Lung microvascular endothelial cell (primary cell): ENCODE measurements at places on chromosomes 13 and 19. TPM values are rescaled to one million over a fixed set of nuclear protein-coding genes. Genes with fewer than 3 reads are reported as not detected.

Gene NMRK2
- total RNA-seq: not detected in 2 replicates

Gene ATXN8OS
- not detected in 2 replicates for total RNA-seq

Gene IGFL1
- not detected in 2 replicates for total RNA-seq

GRCh38 chr13:112558696-112559418 lies 29.1 kb downstream of the TUBGCP3 start:
- DNase-seq: peak; percentile 74

DNA sequence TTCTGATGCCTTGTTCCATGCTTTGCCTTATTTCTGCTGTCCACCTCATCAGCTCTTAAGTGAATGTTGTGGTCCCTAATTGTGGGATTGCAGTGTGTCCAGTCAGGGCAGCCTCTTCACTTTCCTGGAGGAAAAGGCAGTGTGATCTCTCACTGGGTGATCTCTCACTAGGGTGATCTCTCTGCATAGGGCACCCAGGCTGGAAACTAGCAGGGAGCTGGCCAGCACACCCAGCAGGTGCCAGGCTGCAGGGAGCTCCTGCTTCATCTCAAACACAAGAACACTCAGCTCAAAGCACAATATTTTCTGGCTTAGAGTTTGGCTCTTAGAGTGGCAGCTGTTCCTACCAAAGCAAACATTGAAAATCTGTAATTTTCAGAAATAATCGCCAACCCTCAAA lies 36.5 kb upstream of the TSHZ3 start:
- no peak for DNase-seq

DNA sequence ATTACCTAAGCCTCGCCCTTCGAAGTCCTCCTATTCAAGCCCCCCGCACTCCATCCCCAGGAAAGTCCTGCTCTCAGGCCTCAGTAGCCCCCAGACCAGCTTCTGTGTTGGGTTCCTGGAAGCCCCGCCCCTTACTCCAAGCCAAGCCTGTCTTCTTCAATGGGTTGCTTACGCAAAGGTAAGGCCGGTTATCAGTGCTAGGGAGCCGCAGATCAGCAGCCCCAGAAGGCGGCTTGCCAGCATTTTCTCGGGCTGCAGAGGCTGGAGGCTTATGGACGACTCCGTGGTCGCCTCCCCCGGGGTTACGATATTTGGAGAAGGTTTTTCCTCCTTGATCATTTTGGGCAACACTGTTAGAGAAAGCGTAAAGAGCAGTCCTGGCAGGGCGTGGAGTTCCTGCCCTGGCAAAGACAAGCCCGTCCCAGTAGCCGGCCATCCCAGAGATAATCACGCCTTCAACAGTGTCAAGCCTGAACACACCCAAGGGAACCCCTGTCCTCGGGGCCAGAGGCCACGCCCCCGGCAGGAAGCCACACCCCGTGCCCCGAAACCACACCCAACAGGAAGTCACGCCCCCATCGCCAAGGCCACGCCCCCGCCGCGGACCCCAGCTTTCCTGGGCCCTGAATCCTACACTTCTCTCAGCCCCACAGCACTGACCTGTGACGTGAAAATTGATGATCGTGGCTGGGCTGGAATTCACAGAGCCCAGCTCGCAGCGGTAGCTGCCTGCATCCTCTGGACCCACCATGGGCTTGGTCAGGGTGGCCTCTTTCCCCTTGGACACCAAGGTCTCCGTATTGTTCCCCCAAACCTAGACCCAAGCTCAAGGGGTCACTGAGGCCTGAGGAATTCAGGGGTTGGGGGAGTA lies 954 bp upstream of the RASIP1 start:
- peak; percentile 49 for DNase-seq

- peak; percentile 3 for DNase-seq
Observed at GRCh38 chr13:33723365-33723764, 94.6 kb upstream of the RFC3 start.

- no peak for DNase-seq
Observed at GRCh38 chr13:104872153-104872552, 1663.3 kb downstream of the EFNB2 start.

- DNase-seq: peak; percentile 23
Observed at GRCh38 chr19:50695251-50696093, 24.1 kb downstream of the SHANK1 start.

- no peak for DNase-seq
Observed at GRCh38 chr19:11361771-11362731, 6.8 kb downstream of the PLPPR2 start.

GRCh38 chr19:42471554-42472249 lies 29.0 kb upstream of the CXCL17 start:
- DNase-seq: no peak

DNA sequence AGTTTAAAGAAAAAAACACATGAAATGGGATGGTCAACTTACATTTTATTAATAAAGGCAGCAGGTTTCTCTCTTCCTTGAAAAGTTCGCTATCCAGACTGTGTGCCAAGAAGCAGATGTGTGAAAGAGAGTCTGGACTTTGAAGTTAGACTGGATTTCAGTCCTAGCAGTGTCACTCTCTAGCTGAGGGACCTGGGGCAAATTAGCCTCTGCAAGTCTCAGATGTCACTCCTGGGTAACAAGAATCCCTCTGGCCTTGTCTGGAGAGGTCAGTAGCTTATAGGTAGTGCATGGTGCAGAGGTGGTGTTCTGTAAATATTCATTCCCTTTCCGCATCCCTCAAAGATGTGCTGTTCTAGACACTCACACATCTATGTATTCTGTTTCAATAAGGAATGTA lies 187.6 kb upstream of the RNF113B start:
- DNase-seq: no peak

DNA sequence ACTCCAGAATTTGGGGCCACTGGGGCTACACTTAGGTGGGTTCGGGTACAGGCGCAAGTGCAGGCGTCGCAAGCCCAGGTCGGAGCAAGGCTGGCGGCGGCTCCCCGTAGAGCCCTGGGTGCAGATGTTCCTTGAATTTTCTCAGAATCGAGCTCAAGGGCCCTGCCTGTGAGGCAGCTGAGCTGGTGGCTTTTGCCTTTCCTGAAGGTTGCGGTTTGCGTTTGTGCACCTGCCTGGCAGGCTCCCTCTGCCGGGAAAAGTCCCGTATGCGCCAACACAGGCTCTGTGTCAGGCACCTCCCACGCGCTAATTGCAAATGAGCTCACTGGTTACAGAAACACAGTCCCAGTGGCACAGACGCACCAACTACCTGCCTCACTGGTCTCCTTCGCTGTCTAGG lies 5.9 kb downstream of the DOHH start:
- DNase-seq: no peak

DNA sequence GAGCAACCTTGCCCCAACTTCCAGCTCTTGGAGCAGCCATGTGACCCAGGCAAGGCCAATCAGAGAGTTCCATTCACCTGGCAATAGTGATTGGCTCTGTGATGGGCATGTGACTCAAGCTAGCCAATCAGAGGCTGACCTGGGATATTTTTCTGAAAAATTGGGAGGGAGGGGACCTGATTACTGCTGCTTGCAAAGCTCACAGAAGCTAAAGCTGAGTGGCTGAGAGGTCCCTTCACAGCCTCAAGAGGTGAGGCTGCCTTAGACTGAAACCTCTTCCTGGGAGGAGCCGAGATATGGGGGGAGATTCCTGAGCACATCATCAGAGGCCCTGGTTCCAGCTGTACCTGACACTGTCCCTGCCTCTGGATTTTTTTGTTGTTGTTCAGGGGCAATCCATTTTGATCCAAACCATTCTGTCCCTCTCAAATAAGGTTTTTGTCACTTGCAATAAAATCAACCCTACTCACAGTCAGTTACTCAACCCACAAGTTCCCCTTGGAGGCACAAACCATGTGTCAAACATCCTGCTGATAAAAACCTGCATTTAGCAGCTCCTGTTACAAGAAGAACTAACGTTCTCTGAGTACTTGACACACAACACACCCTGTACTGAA lies 4.8 kb downstream of the CIB3 start:
- DNase-seq: no peak
